Stimulated activated effector memory CD8-positive, alpha-beta T cell treated with anti-CD3 and anti-CD28 coated beads, Interleukin-12 subunit alpha, Interleukin-12 subunit beta, amount 100 ng/mL, for 72 hours (primary cell): ENCODE measurements at places on chromosomes 12 and 14.
A peak's percentile ranks its signal among the peaks of the same experiment; 100 is the strongest.

- DNase-seq = no peak
Measured at GRCh38 chr14:55893705-55894104, 224.5 kb upstream of the PELI2 start.

- DNase-seq = no peak
Measured at GRCh38 chr12:74563927-74564326, 26.3 kb downstream of the ATXN7L3B start.

DNA sequence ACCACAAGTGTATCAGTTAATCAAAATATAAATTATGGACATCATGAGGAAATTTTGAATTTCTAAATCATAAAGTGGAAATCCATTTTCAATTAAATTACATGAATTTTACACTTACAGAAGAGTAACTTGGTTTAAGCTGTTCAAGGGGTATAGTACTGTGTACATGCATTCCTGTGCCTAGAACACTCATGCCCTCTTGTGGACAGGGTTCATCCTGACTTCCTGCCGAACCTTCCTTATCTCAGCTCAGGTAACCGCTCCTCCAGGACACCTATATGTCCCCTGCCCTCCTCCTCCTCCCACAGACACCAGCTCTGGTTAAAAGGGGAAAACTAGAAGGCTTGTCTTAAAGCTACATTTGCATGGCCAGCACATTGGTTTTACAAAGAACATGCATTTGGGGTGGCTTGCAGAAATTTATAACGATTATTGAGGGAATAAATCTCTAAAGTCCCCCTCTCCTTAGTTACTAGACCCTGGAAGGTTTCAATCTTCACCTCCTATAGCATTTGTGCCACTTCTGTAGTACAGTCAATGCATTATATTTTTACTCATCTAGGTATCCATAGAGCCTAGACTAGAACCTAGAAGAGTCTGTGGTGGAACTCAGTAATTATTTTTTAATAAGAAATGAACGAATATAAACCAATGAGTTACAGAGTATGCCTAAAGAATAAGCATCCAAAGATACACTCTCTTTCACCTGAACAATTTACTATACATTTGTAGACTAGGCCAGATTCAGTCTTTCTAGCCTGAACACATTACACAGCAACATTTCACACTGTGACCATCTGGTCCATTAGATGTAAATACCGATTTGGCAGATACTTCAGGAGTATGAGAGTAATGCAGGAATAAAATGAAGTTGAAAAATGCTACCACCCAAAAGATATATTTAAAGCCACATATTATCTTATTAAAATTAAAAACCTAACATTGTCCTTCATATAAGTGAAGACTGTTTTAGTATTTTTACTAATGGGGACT, 345.6 kb downstream of the PAWR start:
- DNase-seq = no peak

DNA sequence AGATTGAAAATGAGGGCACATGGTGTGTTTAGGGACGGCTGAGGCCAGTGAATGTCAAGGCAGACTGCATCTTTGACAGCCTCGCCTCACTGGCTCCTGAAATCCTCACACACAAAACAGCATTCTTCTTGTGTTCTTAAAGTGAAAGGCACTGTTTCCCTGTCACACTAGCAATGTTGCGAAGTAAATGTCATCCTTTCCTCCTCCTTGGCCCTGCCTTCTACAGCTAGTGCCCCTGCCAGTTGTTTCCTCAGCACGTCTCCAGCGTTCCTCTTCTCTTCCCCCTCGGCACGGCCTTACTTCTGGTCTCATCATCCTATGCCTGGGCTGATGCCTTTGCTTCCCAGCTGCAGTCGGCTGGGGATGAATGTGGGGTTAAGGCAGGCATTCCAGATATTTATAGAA, 129.4 kb upstream of the DNM1L start:
- no peak for DNase-seq

DNA sequence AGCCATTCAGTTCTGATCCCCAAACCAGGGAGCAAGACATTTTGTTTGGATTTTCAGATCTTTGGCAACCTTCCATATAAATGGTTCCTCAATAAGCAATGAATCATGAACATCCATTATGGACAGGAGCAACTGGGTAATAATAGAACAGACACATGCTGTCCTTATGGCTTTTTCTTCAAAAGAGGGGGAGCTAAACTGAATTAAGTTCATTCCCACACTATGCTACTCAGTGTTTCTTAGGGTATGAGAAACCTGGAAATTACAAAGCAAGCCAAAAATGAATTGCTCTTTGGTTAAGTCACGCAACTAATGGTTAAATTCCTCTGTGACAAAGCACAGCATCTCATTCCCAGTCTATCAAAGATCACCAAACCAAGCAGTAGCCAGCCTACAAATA, 51.0 kb downstream of the PTGER2 start:
- DNase-seq = no peak

DNA sequence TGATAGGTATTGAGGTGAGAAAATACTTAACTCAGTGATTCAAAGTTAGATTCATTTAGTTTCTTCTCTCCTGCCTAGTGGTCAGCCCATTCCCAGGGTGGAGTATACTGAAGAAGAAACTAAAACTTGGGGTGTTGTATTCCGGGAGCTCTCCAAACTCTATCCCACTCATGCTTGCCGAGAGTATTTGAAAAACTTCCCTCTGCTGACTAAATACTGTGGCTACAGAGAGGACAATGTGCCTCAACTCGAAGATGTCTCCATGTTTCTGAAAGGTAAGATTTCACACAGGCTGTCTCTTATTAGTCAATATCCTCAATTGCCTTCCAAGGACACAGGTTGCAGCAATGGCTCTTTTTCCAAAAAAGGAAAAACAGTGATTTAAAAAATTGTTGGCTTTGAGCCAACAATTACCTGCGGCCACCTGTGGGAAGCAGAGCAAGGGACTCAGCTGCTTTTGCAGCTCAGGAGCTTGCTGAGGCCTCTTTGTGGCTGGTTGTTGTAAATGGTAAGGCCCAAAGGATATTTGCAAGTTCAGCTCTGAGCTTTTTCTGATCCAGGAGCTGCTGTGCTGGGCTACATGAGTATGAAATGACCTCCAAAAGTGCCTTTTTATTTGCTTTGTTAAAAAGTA, 33.9 kb downstream of the TPH2 start:
- no peak for DNase-seq

DNA sequence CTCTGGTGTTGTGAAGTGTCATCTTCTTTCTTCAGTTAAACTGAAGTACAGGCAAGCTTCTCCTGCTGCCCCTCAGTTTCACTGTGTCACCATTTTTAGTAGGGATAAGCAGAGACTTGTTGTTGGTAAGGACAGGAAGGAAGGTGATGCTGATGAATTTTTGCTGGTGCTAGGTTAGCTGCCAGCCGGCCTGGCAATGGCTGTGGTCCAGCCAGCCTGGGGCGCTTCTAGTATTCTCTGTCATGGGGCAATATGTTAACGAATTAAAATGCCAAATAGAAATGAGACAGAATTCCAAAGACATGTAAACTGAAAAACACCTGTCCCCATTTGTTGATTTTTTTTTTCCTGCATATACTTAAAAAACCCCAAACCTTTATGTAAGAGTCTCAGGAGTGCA, 602.9 kb downstream of the DIO2 start:
- DNase-seq = no peak

- peak; percentile 95 for DNase-seq
Measured at GRCh38 chr14:104976198-104977007, 1.8 kb downstream of the AHNAK2 start.

GRCh38 chr12:50677858-50678257, 86.0 kb upstream of the ATF1 start:
- no peak for DNase-seq

DNA sequence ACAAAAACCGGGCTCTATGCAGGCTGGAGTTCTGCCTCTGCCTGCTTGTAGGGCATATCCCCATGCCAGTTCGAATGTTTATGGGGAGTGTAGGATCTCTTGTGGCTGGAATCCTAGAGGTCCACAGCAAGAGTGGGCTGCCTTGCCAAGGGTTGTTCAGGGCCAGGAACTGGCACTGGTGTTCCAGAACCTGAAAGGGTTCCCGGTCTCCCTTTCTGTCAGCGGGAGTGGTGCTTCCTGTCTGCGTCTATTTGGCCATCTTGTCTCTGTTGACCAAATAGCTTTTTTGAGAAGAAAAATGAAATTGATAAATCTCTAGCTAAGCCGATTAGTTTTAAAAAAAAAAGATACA, 17.8 kb downstream of the OLR1 start:
- DNase-seq = no peak

- DNase-seq = no peak
Measured at GRCh38 chr14:29168149-29168548, 401.6 kb downstream of the FOXG1 start.

DNA sequence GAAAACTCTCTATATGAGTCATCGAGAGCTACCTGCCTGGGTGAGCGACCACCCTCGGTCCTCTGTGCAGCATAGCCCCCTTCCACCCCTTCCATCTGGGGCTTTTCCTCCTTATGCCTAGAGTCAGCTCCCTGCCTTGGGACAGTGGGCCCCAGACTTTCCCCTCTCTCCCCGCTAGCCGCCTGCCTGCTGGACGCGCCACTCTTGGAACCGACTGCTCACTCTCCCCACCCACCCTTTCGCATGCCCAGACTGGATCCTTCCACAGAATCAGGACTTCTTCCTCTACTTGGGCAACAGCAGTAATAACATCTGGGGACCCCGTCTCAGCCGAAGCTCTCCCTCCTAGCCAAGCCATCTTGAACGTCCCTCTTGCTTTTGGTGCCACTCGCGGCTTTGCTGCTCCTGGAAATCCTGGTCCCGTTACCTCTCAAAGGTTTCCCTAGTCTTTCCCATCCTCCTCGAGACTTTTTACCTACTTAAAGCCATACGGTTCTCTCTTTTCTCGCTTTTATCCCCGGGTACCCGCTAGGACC, 671 bp downstream of the ESYT1 start:
- DNase-seq = no peak

DNA sequence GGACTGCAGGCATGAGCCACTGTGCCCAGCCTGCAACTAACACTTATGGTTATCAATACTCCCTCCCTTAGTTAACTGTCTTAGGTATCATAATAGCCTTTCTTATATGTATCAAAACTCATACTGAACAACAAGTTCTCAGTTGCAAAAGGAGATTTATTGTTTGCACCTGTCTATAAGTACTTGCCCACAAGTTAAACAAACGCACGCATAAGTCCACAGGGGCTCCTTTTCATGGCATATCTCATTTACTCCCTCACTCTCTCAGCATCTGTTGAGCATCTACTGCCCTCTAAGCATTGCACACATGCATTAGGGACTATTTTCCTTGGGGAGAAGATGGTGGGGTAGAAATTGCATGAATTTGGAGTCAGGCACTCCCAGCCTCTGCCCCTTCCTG, 46.7 kb upstream of the CORO1C start:
- DNase-seq = no peak

DNA sequence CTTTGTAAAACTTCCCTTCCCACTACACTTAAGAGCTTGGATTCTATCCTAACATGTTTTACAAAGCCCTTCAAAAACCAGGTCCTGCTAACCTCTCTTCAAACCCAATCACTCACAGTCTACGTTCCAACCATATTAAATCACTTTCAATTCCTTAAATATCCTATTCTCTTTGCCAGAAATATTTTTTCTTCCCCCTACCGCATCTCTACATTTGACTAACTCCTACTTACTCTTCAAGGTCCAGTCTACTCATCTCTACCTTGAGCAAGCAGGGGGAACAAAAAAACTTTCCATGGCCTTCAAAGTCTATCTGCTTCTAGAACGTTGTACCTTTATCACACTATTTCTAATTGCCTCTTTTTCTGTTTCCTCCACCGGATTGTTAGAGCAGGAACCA, 6.1 kb downstream of the ERGIC2 start:
- DNase-seq = no peak

GRCh38 chr12:95227818-95228356, 10.3 kb downstream of the VEZT start:
- no peak for DNase-seq

- DNase-seq = no peak
Measured at GRCh38 chr14:20623798-20624197, 17.7 kb downstream of the OR6S1 start.

GRCh38 chr12:121866331-121866730, 7.7 kb upstream of the HPD start:
- no peak for DNase-seq

DNA sequence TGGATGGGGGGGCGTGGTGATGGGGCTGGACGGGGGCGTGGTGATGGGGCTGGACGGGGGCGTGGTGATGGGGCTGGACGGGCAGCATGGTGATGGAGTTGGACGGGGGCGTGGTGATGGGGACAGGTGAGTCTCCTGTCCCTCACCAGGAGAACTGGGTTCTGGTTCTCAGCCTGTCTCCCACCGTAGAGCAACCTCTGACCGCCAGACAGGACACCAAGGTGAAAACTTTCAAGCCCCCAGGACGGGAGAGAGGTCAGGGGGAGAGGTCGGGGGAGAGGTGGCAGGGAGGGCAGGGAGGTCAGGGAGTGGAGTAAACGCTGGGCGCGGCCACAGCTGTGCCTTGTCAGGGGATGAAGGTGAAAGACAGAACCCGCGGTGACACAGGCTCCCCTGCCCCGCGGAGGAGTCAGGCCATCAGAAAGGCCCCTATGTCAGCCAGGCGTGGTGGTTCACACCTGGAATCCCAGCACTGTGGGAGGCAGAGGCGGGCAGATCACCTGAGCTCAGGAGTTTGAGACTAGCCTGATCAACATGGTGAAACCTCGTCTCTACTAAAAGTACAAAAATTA, 84.6 kb downstream of the GALNT9 start:
- DNase-seq = no peak

- no peak for DNase-seq
Measured at GRCh38 chr12:28367326-28367725, 177.1 kb downstream of the CCDC91 start.

DNA sequence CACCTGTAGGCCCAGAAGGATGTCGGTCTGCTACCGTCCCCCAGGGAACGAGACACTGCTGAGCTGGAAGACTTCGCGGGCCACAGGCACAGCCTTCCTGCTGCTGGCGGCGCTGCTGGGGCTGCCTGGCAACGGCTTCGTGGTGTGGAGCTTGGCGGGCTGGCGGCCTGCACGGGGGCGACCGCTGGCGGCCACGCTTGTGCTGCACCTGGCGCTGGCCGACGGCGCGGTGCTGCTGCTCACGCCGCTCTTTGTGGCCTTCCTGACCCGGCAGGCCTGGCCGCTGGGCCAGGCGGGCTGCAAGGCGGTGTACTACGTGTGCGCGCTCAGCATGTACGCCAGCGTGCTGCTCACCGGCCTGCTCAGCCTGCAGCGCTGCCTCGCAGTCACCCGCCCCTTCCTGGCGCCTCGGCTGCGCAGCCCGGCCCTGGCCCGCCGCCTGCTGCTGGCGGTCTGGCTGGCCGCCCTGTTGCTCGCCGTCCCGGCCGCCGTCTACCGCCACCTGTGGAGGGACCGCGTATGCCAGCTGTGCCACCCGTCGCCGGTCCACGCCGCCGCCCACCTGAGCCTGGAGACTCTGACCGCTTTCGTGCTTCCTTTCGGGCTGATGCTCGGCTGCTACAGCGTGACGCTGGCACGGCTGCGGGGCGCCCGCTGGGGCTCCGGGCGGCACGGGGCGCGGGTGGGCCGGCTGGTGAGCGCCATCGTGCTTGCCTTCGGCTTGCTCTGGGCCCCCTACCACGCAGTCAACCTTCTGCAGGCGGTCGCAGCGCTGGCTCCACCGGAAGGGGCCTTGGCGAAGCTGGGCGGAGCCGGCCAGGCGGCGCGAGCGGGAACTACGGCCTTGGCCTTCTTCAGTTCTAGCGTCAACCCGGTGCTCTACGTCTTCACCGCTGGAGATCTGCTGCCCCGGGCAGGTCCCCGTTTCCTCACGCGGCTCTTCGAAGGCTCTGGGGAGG, at the start of gene LTB4R:
LTB4R (plus strand) TSS at position 857 of the 959 bp plus-strand sequence. CDS start 4,150 bp downstream, outside the sequence.
- DNase-seq = peak; percentile 85

GRCh38 chr12:40942326-40942725, 245.8 kb upstream of the PDZRN4 start:
- no peak for DNase-seq

- DNase-seq = no peak
Measured at GRCh38 chr14:96055753-96056508, 16.8 kb downstream of the C14orf132 start.

GRCh38 chr14:98819132-98819866, 452.7 kb downstream of the BCL11B start:
- no peak for DNase-seq
